ENCODE measurements at places on chromosomes 13 and 19. TPM values are rescaled to one million over a fixed set of nuclear protein-coding genes. Genes with fewer than 3 reads are reported as not detected.

DNA sequence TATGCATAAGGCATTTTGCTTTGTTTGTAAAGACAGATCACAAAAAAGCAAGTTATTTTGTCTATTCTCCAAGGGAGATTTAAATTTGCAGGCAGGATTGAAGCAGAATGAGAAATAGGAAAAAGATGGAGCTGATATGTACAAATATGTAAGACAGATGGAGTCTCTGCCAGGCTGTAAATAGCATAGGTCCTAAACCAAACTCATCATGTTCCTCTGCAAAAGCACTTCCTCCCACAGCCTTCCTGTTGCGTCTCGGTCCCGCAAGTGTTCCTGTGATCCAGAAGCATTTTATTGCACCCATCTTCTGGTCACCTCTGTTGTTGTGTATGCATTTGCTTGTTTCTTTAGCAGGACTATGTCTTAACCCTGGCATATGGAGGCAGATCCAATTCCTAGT is 95.7 kb upstream of the CLDN10 start:
- no peak for ATAC-seq

- ATAC-seq = no peak
These were observed 1716.7 kb downstream of the SLITRK1 start for GRCh38 chr13:82165396-82166174.

Gene PLEKHF1
- 5.8 TPM for total RNA-seq

DNA sequence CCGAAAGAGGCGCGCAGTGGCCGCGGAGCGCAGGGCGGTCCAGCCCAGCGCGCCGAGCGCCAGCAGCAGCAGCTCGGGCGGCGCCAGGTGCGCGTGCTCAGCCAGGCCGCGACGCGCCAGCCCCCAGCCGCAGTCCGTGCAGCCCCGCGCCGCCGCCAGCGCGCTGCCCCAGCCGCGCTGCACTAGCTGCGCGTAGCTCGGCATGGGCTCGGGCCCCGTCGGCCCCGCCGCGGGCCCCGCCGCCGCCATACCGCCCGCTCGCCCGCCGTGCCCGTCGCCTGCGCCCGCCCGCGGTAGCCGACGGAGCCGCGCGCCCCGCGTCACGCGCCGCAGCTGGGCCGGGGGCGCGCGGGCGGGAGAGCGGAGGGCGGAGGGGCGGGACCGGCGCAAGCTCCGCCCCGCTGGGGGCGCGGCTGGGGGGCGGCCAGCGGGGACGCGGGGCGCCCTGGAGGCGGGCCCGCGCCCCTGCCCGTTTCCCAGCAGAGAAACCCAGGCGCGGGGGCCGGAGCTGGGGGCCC is at the start of gene CERS1:
Gene CERS1, minus strand, starts transcription at position 335 of the 518 bp plus-strand sequence. Its CDS starts 86 bp downstream, at position 249.
- peak; percentile 21 for ATAC-seq

GRCh38 chr19:12936582-12936981 is 1.8 kb upstream of the CALR start:
- ATAC-seq = no peak

- no peak for ATAC-seq
These were observed 401.2 kb downstream of the SPRY2 start for GRCh38 chr13:79939689-79940088.

DNA sequence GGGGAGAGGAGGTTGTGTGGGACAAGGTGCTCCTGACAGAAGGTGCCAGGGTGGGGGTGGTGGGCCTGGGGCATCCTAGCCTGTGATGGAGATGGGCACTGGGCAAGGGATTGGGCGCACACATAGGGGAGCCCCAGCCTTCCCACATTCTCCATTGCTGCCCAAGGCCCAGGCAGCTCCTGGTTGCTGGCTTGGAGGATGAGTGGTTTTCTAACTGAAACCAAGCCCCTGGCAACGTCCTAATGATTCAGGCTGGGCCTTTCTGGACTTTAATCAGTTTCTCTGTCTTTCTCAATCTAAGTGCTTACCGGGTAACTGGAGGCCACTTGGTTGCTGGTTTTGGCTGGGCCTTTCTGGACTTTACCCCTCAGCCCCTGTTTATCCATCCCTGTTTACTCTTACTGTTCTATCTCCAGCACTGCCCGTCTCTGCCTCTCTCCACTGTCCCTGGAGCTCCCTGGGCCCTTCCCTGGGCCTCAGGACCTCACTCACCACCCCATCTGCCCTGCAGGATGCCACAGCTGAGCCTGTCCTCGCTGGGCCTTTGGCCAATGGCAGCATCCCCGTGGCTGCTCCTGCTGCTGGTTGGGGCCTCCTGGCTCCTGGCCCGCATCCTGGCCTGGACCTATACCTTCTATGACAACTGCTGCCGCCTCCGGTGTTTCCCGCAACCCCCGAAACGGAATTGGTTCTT is 354 bp downstream of the CYP4F3 start:
- ATAC-seq = no peak

Gene PEAK3
- 0.55 TPM for total RNA-seq

DNA sequence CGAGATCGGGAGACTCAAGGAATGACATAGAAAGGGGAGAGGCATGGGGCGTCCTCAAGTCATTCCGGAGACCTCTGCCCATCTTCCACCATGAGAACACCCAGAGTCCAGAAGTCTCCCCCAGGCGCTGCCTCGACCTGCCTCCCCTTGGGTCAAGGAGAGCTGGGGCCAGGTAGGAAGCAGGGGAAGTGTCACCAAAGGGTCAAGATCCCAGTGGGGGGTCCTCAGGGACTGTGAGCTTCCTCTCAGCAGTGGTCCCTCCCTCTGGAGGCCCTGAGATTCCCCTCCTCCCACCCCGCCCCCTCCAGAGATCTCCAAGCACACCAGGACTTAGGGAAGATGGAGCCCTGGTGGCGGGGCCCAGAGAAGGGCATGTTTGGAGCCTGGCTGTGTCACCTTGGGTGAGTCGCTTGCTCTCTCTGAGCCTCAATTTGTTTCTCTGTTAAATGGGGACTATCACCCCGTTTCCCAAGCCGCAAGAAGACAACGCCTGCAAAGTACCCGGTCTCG is 919 bp downstream of the DACT3 start:
- no peak for ATAC-seq

Gene TUBA3C
- total RNA-seq = not detected

- peak; percentile 61 for ATAC-seq
These were observed 1.3 kb upstream of the KCNC3 start for GRCh38 chr19:50330365-50331078.

- ATAC-seq = no peak
These were observed 82.8 kb downstream of the TSC22D1 start for GRCh38 chr13:44493213-44493812.

GRCh38 chr13:74062933-74063332 is 71.3 kb downstream of the KLF12 start:
- peak; percentile 79 for ATAC-seq

- ATAC-seq = no peak
These were observed 33.9 kb upstream of the RANBP3 start for GRCh38 chr19:6011794-6012193.

Gene PLIN5
- total RNA-seq = 1.5 TPM

- no peak for ATAC-seq
These were observed 2.8 kb downstream of the MYADM start for GRCh38 chr19:53870485-53870844.

Gene DAND5
- total RNA-seq = 0.14 TPM

GRCh38 chr19:34495416-34495815 is 13.9 kb downstream of the WTIP start:
- ATAC-seq = no peak

- ATAC-seq = no peak
These were observed 75.7 kb downstream of the DPF1 start for GRCh38 chr19:38148337-38148736.

- no peak for ATAC-seq
These were observed 6.8 kb upstream of the NAPA start for GRCh38 chr19:47521473-47522180.

GRCh38 chr13:112725346-112726015 is 35.6 kb downstream of the ATP11A start:
- ATAC-seq = no peak

DNA sequence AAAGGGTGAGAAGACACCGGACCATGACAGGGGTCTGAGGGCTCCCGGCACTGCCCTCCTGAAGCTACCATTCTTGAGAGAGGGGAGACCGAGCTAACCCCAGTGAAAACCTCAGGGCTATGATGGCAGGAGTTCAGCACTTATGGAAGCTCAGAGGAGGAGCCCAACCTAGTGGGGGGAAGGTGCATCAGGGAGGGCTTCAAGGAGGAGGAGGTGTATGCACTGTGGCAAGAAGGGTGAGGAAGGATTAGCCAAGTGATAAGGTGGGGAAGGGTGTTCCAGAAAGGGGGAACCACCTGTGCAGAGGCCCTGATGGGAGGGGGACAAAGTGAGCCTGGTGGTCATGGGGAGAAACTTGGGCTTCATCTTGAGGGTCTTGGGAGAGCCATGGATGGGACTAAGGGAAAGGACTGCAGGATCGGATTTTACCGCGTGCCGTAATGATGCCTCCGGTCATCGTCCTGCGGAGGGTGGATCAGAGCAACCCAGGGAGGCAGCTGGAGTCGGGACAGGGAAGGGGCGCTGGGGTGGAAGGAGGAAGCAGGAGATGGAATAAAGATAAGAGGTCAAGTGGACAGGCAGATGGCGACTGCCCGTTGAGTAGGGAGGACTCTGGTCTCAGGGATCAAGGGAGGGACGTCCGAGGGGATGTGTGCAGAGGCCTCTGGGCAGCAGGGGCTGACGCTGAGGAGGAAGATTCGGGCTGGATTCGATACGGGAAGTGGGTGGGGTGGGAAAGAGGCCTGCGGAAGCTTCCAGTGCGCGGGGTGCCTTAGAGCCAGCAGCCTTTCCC is 13.3 kb upstream of the PSMD8 start:
- ATAC-seq = peak; percentile 7

DNA sequence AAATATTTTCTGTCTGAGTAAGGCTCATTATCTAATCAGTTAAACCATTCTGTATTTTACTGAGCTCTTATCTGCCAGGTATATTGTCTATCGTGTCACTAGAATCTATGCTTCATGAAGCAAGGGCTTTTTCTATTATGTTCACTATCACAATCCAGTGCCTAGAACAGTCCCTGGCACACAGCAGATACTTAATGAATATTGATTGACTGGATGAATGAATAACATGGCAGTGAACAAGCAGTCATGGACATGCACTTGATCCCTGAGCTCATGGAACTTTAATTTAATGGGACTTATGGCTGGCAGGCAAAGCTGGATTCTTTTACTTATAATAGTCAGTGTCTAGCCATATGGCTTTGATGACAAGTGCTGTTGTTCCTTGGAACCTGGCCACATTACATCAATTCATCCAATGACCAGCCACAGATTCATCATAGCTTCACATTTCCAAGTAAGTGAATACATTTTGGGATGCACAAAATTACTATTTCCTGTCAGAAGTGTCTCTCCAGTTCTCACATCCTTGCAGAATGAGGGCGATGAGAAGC is 214.8 kb downstream of the COG6 start:
- ATAC-seq = no peak

DNA sequence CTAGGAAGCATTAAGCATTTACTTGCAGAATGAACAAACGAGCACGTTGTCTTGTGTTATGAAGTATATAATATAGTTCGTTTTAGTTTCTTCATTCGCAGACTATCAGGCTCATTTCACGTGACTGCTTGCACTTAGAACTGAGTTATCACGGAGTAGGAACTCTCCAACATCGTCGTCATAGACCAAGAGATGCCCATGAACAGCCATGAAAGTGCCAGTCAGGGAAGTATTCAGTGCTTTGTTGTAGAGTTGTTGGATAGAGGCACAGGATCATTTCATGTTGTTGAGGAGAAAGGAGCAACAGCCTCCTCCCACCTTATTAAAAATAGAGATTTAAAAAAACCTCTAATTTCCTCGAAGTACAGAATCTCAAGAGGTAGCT is 977 bp upstream of the IL17D start:
- no peak for ATAC-seq

DNA sequence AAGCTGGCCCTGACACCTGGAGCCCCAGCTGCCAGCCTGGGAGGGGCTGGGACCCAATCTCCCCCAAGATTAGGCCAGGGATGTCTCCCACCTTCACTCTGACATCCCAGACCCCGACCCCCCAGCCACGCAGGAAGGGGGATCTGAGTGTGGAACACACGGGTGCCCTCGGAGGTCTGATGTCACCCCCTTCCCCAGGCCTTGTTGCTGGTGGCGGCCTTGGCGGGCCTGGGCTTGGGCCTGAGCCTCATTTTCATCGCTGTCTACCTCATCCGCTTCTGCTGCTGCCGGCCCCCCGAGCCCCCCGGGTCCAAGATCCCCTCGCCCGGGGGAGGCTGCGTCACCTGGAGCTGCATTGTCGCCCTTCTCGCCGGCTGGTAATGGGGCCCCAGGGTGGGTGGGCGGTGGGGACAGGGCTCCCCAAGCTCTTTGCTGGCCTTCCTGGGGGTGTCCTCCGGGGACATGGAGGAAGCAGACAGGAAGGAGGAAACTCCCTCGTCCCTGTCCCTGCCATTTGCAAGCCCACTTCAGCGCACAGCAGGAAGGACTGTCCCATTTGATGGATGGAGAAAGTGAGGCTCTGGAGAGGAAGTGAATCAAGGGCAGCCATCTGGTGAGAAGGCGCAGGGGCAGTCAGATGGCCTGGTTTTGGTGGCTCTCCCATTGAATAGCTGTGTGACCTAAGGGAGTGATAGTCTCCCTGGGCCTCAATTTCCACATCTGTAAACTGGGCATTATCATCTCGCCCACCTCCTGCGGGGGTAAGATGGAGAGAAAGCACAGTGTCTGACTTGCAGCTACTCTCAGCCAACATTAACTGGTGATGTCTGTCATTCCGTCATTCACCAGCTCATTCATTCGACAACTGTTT is 3.9 kb downstream of the TTYH1 start:
- ATAC-seq = no peak

Gene UPK1A
- 0.62 TPM for total RNA-seq

Gene MRI1
- 20.6 TPM for total RNA-seq

DNA sequence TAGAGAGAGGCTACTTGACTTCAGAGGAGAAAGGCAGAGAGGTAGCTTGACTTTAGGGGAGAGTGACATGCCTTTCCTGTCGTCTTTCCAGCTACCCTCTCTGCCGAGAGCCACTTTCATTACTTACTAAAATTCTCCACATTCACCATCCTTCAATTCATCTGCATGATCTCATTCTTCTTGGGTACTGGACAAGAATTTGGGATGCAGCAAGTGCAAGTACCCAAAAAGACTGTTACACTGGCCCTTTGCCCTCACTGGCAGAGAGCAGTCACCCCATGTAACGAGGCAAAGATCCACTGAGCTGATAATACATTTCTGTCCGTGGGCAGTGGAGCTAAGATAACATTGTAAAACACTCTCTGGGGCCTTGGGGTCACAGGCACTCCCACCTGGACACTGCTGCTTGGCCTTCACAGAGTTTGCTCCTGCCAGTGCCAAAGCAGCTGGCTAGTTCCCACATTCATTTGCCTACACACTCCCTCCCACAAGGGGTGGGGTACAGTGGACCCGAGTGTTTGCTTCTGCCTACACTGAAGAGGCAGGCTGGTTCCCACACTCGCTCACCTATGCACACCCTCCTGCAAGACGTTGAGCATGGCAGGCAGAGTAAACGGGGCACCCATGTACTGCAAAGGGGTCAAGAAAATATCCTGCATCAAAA is 1276.9 kb upstream of the PCDH9 start:
- ATAC-seq = no peak

- no peak for ATAC-seq
These were observed 38.3 kb downstream of the ANKRD10 start for GRCh38 chr13:110876609-110877008.

Gene ANKLE1
- 1.3 TPM for total RNA-seq

All from motor neuron (in vitro differentiated cells).